Vagina (tissue), 2 donors: ENCODE measurements at places on chromosomes 4 and X.

DNA sequence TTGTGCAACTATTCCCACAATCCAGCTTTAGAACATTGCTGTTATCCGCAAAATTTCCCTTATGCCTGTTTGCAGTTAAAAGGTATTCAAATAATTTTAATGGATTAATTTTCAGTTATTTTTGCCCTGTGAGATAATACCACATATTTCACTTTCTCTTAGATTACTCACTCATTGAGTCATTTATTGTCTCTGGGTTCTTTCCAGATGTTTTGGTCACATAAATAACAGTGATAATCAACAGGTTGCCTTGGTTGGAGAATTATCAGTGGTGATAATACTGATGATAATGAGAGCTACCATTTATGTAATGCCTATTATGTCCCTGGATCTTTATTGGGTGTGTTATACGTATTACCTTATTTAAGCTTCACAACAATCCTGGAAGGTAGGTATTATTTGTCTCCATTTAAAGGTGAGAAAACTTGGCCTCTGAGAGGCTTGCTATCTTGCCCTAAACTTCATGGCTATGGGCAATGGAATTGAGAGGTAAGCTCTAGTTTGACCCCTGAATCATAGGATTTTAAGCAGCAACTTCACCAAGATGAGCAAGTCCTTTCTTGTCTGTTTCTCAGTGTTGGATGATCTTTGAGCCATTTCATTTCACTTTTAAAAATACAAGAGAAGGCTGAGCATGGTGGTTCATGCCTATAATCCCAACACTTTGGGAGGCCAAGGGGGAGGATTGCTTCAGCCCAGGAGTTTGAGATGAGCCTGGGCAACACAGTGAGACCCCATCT is 87.4 kb downstream of the KIT start:
- no peak for DNase-seq

GRCh38 chr4:128863312-128864075 is 54.0 kb downstream of the JADE1 start:
- no peak for DNase-seq

GRCh38 chr4:11428899-11429698 is 405 bp upstream of the HS3ST1 start:
- no peak for DNase-seq

- no peak for DNase-seq
Measured at GRCh38 chrX:65035446-65035770, 59.2 kb upstream of the ZC4H2 start.

GRCh38 chr4:42995343-42995944 is 102.9 kb downstream of the GRXCR1 start:
- no peak for DNase-seq

- DNase-seq = no peak
Measured at GRCh38 chr4:48093991-48094416, 40.0 kb downstream of the TXK start.

GRCh38 chrX:71911731-71912050 is 1.0 kb downstream of the NHSL2 start:
- no peak for DNase-seq

DNA sequence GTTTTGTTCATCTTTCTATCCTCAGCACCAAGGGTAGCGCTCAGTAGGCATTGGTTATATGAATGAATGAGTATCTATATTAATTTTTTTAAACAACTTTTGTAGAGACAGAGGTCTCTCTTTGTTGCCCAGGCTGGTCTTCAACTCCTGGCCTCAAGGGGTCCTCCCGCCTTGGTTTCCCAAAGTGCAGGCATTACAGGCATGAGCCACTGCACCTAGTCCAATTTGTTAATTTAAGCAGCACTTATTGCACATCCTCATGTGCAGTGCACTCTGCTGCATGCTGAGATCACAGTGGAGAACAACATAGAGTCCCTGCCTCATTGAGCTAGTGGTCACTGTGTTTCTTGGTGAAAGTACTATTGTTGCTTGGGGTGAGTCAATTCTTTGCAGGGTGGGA is 94.4 kb downstream of the NHSL2 start:
- peak; percentile 67 for DNase-seq

GRCh38 chr4:38188631-38189101 is 228.5 kb downstream of the PTTG2 start:
- DNase-seq = no peak

GRCh38 chr4:41656572-41657520 is 91.7 kb downstream of the PHOX2B start:
- DNase-seq = no peak

DNA sequence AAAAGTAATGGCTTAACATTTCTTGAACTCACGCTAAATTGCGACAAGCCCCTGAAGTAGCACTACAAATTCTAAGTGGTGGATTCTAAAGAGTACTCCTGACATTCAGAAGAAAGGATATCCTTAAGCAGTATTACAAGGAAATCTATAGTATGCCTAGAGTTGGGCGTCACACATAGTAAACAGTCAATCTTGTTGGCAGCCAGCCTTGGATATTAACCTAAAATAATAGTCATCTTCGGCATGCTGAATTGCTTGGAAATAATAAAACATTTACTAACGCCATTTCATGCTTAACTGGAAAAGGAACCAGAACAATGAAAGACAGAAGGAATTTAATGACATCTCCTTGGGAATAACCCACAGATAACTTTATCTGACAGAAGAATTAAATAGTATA is 18.6 kb downstream of the ATP8A1 start:
- DNase-seq = no peak

DNA sequence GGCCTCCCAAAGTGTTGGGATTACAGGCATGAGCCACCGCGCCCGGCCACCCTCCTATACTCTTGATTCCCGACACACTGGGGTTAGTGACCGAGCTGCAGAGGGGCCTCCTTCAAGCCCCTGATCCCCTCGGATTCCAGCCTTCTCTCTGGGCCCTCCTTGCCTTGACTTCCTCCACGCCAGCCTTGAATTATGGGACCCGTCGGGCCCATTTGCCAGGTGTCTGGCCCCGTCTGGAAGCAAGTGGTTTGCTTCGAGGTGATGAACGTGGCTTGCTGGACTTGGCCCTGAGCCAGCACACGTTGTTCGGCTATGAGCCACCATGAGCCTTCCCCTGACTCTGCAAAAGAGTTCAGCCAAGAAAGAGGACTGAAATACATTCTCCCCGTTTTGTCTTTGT is 37.4 kb upstream of the GRPEL1 start:
- DNase-seq = no peak

DNA sequence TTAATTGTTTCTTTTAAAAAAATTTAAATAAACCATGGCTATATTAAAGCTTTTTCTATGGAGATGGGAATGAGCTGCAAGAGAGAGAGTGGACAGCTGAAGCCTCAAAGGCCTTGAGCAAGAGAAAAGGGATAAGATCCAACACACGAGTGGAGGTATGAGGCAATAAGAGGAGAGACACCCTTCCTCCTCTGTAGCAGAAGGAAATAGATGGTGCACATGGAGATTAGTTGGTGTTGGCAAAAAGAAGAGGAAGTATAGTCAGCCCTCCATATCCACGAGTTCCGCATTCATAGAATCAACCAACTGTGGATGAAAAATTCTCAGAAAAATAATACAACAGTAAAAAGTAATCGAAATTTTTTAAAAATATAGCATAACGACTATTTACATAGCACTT is 3.2 kb downstream of the CXorf38 start:
- DNase-seq = no peak

DNA sequence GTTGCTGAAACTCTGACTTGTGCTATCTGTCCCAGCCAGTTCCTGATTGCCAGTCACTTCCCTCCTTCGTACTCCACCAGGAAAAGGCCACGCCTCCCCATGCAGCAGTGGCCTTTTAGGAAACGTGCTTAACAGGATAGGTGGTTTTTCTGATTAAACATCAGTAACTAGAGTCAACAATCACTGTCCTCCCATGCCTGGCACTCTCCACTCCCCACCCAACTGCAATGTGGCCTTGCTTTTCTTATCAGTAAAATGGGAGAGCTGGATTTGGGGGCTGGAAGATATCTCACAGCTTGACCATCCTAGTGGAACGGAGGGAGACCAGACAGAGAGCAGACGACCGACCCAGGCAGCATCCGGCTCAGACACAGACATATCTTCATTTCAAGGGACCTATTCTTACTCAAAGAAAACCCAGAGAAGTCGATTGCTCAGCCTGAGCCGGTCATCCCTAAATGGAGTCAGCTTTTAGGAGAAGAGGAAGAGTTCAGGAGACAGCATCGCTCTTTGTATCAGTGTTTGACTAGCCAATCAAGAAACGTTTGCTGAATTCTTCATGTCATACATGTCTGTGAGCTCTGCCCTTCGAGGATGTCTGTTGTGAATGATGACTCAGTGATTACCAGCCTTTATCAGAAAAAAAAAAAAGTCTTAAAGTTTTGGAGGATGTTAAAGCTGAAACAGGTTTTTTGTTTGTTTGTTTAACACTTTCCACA is 12.7 kb upstream of the UBA6 start:
- DNase-seq = no peak

DNA sequence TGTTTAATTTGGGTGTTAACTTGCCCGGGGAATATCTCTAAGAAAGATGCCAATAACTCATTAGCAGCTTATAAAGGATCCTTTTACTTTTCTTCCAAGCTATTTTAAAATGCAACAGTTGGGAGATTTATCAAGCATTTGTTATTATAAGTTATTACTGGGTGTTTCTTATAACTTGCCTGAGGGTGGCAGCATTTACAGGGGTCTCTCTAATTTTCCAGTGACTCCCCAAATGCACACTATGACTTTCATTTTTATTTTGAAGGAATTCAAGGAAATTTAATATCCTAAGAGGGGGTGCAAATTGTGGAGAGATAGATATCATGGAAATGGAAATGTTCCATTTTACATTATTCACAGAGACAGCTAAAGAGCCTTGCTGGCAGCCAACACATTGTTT is 138.0 kb downstream of the PDGFRA start:
- no peak for DNase-seq

DNA sequence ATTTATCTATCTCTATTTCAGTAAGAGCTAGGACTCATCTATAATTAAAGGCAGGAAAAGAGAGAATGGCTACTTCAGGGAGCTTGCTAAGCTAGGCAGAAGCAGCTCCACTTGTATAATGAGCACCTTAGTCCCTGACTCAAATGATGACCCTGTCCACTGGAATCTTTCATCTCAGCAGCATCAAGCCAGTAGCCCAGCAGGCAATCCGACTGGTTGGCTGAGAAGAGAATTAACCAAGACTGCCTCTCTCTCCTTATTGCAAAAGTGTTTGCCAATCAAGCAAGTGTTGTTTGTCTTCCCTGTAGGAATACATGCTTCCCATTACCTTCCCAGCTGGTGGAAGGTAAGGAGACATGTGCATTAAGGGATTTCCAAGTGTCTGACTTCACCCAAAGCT is 3.9 kb upstream of the SPOCK3 start:
- no peak for DNase-seq

GRCh38 chrX:154380153-154380552 is 1.1 kb downstream of the EMD start:
- DNase-seq = no peak

DNA sequence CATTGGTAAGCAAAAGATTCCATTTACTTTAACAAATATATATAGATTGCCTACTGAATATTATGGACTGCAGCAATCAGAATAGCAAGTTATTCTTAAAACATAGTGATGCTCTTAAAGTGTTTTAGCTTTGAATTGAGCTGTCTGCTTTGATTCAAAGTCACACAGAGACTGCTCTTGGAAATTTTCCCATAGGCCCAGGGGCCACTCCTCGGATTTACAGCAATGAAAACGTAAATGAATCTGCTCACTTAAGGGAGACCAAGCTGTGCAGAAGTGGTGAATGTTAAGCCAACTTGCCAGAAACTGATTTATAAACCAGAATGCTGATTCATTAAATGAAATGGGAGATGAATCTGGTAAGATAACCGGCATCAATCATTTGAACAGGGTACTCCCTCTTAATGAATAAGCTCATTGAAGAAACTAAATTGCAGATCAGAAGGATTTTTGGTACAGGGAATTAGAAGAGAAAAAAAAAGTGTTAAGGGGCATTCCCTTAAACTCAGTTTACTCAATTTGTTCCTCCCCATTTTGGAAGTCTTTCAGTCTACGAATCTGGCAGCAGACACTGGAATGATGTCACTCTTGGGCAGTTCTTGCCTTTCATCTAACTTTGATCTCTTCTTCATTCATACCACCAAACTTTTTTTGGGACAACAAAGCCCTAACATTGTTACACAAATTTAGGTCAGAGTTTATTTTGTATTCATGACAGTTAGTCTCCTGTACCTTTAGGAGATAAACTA is 363.3 kb upstream of the MAGEB2 start:
- DNase-seq = no peak

DNA sequence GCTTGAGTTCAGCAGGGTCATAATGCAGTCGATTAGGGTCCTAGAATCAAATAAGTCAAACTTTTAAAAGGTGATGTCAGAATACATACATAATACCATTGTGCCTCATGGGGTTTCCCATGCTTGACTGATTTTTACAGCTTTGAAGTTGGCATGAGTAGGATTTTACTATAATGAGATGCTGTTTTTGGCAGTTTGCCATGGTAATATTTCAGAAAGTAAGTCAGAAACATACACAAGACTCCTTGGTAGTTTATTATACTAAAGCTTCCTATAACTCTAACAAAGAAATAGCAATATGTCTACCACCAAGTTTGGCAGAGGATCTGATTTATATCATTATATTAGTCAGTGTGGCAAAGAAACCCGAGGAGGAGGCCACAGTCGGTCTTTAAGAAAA is 45.2 kb downstream of the PHKA2 start:
- no peak for DNase-seq

GRCh38 chr4:156778606-156779005 is 193.0 kb downstream of the PDGFC start:
- DNase-seq = no peak

- DNase-seq = no peak
Measured at GRCh38 chr4:89788206-89789072, 48.5 kb downstream of the SNCA start.

- no peak for DNase-seq
Measured at GRCh38 chrX:113747274-113747973, 836.5 kb upstream of the HTR2C start.

DNA sequence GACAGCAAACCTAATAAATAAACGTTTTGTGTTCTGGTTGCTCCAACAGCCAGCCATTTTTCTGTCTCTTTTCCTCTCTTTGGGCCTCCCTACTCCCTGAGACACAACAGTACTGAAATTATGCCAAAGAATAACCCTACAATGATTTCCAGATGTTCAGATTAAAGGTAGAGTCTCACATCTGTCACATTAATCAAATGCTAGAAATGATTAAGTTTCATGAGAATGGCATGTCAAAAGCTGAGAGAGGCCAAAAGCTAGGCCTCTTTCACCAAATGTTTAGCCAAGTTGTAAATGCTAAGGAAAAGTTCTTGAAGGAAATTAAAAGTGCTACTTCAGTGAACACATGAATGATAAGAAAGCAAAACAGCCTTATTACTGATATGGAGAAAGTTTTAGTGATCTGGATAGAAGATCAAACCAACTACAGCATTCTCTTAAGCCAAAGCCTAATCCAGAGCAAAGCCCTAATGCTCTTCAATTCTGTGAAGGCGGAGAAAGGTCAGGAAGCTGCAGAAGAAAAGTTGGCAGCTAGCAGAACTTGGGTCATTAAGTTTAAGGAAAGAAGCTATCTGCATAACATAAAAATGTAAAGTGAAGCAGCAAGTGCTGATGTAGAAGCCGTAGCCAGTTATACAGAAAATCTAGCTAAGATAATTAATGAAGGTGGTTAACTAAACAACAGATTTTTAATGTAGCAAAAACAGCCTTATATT is 182.1 kb upstream of the NUDT6 start:
- DNase-seq = no peak
